ENCODE measurements at places on chromosomes 1 and 21. TPM values are rescaled to one million over a fixed set of nuclear protein-coding genes. Genes with fewer than 3 reads are reported as not detected.

Gene AADACL4
- total RNA-seq = not detected

Gene CYP4X1
- not detected for total RNA-seq

Gene DNASE2B
- total RNA-seq = not detected

Gene C4BPB
- not detected for total RNA-seq

Gene IVL
- 1.7 TPM for total RNA-seq

Data from uterine smooth muscle cell (primary cell).